ENCODE measurements at places on chromosomes 11 and 22.
A peak's percentile ranks its signal among the peaks of the same experiment; 100 is the strongest.

GRCh38 chr11:104343578-104343977 is 179.6 kb upstream of the PDGFD start:
- no peak for DNase-seq

DNA sequence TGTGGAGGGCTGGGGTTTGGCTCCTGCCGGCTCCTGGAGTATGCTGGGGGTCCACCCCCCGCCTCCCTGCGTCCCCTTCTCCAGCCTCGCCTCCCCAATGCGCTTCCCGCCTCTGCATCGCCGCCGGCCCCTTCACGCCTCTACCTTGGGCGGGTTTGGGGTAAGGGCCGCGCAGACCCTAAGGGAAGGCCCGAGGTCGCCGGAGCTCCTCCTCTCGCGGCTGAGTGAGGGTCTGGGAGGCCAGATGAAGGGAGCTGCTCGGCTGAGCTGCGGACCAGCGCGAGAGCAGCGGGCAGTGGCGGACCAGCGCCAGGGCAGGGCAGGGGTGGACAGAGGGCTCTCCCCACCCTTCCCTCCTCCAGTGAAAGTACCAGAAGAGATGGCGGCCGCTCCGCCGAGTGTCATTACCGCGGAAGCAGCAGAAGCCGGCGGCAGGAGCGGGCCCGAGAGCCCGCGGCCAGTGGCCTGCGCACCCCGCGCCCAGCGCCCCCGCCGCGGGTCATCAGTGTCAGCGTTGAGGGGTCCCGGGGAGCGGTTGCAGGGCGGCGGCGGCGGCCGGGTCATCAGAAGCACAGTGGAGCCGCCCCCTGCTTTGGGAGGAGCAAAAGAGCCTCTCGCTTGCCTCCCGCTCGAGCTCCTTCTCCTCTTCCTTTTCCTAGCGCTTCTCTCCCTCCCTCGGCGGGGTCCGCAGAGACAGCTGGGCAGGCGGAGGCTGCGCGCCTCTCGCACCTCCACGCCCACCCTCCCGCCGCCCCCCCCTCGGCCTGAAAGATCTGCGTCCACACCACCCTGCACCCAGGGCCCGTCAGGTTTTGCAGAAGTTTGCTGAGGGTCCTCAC is 255.6 kb upstream of the CADM1 start:
- DNase-seq, result no peak

- DNase-seq, result no peak
Observed at GRCh38 chr11:70586261-70587074, 188.1 kb downstream of the CTTN start.

GRCh38 chr11:93279851-93280347 is 50.6 kb upstream of the DEUP1 start:
- no peak for DNase-seq

GRCh38 chr11:47514825-47515647 is 37.9 kb downstream of the CELF1 start:
- DNase-seq, result peak; percentile 52

Measured in H54 (cell line).